Progenitor cell of endocrine pancreas (in vitro differentiated cells): ENCODE measurements at places on chromosomes 12 and 14. TPM values are rescaled to one million over a fixed set of nuclear protein-coding genes. Genes with fewer than 3 reads are reported as not detected.

SLC6A12 gene
- total RNA-seq: 3.1 and 4.7 TPM in 2 replicates

GRCh38 chr12:116313194-116313927, 35.9 kb upstream of the MED13L start:
- DNase-seq: no peak

PMCH gene
- not detected in 2 replicates for total RNA-seq

TC2N gene
- total RNA-seq: 36.6 and 38.5 TPM in 2 replicates

GRCh38 chr12:110282300-110282860, 1.3 kb downstream of the ATP2A2 start:
- DNase-seq: no peak

DNA sequence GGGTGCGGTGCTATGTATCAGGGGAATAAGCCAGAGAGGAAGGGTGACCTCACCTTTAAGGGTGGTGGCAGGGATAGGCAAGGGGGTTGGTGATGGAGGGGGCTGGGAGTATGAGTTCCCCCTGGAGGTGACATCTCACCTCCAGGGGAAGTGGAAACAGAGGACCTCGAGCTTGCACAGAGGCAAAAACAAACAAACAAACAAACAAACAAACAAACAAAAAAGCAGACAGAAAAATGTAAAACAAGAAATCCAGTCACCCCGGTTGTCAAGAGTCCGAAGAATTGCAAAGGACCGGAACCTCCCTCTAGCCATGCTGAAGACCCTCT, 112.2 kb upstream of the MYL2 start:
- DNase-seq: no peak

PLEKHA5 gene
- total RNA-seq: 195 and 232 TPM in 2 replicates

DNA sequence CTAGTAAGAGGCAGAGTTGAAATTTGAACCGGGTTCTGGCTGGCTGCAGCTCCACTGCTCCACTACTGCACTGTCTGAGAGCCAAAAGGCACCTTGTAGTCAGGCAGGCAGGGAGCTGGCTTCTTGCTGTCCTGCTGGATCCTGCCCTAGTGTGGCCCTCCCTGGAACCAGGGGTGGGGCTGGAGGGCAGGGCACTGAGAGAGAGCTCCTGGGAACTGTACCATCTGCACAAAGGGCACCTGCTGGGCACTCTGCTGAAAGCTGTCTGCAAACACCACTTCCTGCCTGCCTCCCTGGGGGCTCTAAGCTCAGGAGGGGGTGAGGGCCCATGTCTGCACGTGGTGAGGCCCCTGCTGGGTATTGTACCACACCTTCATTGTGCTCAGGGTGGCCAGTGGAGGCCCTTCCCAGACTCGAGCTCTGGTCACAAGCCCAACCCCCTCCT, 19.0 kb upstream of the TCL1B start:
- DNase-seq: no peak

DNA sequence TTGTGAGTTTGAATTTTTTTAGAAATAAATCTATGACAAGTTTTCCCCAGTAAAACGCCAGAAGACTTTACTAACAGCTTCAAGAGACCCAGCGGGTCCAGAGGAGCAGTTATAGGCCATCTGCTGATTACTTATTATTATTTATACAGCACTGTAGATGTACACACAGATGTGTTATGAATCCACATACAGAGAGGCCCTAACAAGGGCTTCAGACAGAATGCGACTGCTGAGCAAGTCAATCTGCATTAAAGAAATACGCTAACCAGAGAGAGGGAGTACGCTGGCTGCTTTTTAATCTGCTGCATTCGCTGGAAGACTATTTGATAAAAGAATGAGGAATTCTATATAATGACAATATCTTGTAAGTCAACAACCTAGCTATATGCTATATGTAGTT, 32.5 kb downstream of the ATF7 start:
- no peak for DNase-seq

- no peak for DNase-seq
These were observed 26.1 kb upstream of the FOXN3 start for GRCh38 chr14:89443042-89443629.

- DNase-seq: no peak
These were observed 6.8 kb upstream of the ASIC1 start for GRCh38 chr12:50050410-50051098.

DNA sequence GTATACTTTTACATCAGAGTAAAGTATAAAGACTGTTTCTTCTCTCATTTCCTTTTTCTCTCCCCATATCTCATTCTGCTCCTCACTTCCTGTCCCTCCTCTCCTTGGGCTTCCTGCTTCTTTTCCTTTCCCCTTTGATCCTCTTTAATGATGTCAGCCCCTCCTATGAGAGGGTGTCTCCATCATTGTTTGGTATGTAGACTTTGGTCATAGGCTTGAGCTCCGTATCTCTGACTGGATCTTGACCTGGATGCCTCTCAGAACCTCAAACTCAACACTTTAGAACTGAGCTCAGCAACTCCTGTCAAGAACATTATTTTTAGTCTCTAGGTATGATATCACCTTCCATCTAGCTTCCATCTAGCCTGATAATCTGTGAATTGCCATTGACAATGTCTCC, 50.3 kb downstream of the AKAP6 start:
- no peak for DNase-seq

DTX1 gene
- 1.8 TPM in 2 replicates for total RNA-seq
